ENCODE measurements at places on chromosomes 6 and 20. TPM values are rescaled to one million over a fixed set of nuclear protein-coding genes. Genes with fewer than 3 reads are reported as not detected.
A peak's percentile ranks its signal among the peaks of the same experiment; 100 is the strongest.

- DNase-seq = no peak
- peaks cover 11% of the 10 kb centered on the region for H3K4me1 ChIP-seq
- no peaks in the 10 kb centered on the region for H3K27me3 ChIP-seq
- peak within 1 kb of the TSS; percentile 3 for H3K4me3 ChIP-seq
Observed at GRCh38 chr6:42960243-42961019, at the start of gene GNMT. Gene GNMT, plus strand, starts transcription at chr6:42960754. Its CDS starts 14 bp downstream, at chr6:42960768.

Gene MYLK4
- 0.26 TPM for total RNA-seq

Gene ISM1
- not detected for total RNA-seq

DNA sequence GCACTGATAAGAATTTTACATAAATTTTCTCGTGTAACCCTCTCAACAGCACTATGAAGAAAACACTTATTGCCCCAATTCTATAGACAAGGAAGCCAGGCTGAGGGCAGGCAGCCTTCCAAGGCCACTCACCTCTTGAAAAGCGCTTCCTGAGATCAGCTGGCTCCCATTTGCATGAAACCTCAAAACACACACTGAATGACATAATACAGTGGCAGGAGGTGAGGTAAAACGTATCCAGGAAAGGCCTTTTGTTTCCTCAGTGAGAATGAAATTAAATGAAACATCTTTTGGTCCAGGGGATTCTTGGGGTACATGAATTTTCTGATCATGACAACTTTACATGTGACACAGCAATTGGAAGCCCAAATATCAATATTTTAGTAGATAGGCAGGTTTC is 112.5 kb downstream of the WDR27 start:
- H3K36me3 ChIP-seq = no peaks in the 10 kb centered on the region
- H3K27ac ChIP-seq = no peak overlapping the region
- peaks cover 8% of the 10 kb centered on the region for H3K4me1 ChIP-seq
- H3K4me3 ChIP-seq = no peak overlapping the region
- no peak for DNase-seq
- no peaks in the 10 kb centered on the region for H3K27me3 ChIP-seq

DNA sequence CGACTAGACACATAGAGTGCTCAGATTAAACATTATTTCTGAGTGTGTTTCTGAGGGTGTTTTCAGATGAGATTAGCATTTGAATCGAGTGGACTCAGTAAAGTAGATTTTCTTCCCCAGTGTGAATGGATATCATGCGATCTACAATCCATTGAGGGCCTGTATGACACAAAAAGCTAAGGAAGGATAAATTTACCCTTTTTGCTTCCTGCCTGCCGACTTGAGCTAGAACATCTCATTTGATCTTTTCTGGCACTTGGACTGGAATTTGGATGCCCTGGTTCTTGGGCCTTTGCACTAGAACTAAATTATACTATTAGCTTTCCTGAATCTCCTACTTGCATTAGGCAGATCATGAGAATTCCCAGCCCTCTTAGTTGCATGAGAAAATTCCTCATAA is 675.8 kb downstream of the DOK5 start:
- no peaks in the 10 kb centered on the region for H3K4me1 ChIP-seq
- no peaks in the 10 kb centered on the region for H3K36me3 ChIP-seq
- DNase-seq = no peak
- no peak overlapping the region for H3K27ac ChIP-seq
- H3K4me3 ChIP-seq = no peak overlapping the region

Gene GSTA2
- total RNA-seq = not detected

- H3K4me3 ChIP-seq = no peak overlapping the region
- no peak for DNase-seq
- no peaks in the 10 kb centered on the region for H3K36me3 ChIP-seq
- H3K4me1 ChIP-seq = peaks cover 7% of the 10 kb centered on the region
- no peak overlapping the region for H3K27ac ChIP-seq
Observed at GRCh38 chr6:30508890-30509736, 19.8 kb downstream of the HLA-E start.

Data from SJSA1 (cell line).